Activated gamma-delta T cell treated with anti-CD3 and anti-CD28 coated beads, Interleukin-2, amount 50 U/mL, for 16 hours (primary cell): ENCODE measurements at places on chromosomes 13 and 19.
A peak's percentile ranks its signal among the peaks of the same experiment; 100 is the strongest.

DNA sequence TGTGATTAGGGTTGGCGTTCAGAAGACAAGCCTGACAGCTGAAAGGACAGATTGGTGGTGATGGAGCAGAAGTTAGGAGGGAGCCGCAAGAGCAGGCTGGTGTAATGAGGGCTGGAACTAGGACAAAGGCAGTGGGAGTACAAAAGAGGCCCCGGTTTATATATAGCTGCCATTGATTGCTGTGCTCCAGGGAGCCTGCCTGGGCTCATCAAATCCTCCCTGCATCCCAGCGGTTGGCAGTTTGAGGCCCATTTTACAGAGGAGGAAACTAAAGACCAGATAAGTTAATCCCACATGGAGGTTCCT lies 123.7 kb downstream of the CACNA1A start:
- DNase-seq: no peak

DNA sequence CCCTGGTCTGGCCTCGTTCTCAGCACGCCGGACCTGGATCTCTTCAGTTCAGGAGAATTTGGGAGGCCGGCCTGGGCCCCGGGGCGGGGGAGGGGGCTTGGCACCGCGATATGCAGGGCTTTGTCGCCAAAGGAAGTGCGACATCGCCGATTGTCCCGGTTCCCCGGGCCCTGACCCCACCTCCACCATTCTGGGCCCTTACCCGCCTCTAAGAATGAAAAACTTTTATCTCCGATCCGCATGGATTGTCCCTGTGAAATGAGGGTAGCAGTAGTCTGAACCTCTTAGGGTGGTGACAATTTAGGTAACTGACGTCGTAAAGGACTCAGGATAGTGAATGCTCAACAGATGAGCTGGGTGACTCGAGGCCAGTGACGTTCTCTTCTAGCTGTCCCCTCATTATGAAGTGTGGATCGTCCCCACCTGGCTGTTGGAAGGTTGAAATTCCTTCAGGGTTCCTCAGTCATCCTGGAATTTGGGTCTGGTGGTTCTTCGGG lies 650 bp downstream of the DDA1 start:
- DNase-seq: no peak

DNA sequence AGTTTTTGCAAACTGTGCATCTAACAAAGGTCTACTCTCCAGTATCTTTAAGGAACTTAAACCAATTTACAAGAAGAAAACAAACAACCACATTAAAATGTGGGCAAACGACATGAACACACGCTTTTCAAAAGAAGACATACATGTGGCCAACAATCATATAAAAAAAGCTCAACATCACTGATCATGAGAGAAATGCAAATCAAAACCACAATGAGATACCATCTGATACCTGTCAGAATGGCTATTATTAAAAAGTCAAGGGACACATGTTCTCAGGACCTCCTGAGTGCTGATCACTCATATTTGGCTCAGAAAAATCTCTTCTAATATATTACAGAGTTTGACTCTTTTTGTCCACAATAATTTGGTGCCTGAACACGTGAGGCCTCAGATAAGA lies 14.2 kb upstream of the LILRB1 start:
- DNase-seq: no peak

- DNase-seq: no peak
Observed at GRCh38 chr19:48631225-48631624, 6.0 kb downstream of the DBP start.

DNA sequence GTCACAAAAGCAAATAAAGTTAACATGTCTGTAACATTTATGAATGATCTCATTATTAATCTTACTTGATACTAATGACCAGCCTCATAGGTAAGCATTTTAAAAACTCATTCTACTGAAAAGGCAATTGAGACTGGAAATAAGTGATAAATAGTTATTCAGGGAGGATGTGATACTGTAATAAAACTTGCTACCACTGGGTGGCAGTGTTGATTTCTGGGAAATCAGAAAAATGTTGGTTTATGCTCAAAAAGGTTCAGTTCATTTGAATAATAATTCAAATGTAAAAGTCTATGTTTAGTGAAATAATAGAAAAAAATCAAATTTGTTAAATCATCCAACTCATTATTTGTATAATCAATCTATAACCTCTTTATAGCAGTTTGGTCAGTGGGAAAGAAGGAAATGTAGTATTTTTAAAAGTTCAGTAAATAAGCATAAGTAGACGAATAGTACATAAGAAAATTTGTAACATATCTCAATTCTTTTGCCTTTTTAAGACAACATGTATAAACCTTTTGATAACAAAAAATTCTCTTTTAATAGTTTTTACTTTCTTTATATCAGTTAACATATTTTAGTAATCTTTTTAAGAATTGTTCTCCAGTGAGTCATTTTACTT lies 9.6 kb downstream of the ABHD13 start:
- no peak for DNase-seq

DNA sequence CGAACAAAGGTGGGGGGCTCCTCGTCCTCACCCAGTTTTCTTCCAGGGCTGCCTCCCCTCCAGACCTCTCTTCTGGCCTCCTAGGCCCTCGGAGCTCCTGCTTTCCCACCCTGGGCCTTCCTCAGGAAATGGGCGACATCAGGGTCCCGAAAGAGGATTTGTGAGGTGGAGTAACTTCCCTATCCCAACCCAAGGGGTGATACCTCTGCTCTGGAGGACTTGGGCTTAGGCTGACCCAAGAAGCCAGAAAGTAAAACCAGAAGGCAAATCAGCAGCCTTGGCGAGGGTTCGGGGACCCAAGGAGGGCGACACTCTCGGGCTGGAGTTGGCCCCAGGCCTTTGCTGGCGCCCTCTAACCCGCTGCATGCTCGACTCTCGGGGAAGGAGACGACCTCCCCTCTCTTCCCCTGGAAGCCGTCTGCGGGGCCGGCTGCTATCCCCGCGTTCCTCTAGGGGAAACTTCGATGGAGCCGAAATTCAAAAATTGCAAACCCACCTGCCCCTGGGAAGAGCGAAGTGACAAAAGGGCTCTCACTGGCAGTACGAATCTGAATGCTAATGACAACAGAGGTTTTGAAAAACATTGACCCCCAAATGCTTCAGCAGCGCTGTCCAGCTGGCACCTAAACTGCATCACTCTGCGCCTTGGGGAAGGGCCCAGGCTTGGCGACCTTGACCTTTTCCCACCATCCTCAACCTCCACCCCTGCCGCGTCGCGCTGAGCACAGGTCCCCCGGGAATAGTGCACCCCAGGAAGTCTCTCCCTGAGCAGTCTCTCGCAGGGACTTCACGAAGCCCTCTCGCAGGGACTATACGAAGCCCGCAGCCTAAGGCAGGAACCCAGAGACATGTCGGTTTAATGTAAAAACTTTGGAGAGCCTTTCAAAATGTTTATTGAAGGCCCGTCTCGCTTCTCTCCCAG lies 2.4 kb downstream of the PDX1 start:
- no peak for DNase-seq

GRCh38 chr19:17104679-17105078 lies 29.1 kb downstream of the MYO9B start:
- DNase-seq: no peak

GRCh38 chr19:9914315-9915207 lies 21.8 kb downstream of the OLFM2 start:
- peak; percentile 64 for DNase-seq

GRCh38 chr19:31023038-31023437 lies 326.2 kb downstream of the TSHZ3 start:
- DNase-seq: no peak

DNA sequence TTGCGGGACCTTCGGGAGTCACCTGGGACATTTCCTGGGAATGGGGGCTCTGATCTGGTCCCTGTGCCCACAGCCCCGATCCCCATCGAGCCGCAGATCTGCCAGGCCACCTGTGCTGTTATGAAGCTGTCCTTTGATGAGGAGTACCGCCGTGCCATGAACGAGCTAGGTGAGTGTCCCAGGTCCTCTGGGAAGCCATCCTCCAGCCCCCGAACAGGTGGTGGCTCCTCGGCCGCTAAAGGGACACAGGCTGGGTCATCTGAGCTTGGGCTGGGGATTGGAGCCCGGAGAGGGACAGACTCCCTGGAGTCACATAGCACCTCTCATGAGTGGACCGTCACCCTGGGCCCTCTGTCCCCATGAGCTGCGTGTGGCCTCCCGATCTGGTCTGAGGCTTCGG lies 8.0 kb downstream of the APC2 start:
- no peak for DNase-seq

DNA sequence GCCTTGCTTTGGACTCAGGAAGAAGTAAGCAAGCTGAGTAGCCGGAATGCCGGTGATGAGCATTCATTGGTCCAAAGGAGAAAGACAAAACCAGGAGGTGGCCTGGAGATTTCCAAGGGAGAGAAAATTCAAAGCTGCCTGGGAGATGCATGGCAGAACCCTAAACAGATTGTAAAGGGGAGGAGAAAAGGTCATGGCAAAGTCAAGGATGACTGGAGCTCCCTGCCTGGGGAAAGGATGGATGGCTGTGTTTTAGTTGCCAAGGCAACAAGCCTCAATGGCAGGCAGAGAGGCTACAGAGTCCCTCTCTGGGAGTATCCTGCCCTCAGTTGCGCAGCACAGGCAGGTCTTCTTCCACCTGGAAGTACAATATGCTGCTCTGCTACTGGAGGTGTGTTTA lies 134.0 kb downstream of the ENOX1 start:
- DNase-seq: no peak

DNA sequence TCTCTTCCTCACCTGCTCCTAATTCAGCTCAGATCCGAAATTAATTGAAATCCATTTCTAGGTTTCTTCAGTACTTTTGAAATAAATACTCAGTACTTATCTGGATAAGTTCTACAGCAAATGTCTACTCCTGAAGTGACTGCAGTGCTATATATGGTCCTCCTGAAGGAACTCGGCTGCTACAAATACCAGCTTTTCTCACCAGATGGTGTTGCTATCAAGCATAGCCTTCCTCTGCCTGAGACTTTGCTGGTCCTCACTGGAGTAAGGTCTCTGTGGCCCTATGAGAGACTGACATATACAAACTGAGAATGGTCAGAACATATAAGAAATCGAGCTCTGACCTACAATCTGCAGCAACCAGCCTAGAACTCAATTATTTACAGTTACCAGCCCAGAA lies 161.6 kb downstream of the NDFIP2 start:
- DNase-seq: no peak

GRCh38 chr13:66700117-66700601 lies 530.0 kb downstream of the PCDH9 start:
- DNase-seq: no peak

DNA sequence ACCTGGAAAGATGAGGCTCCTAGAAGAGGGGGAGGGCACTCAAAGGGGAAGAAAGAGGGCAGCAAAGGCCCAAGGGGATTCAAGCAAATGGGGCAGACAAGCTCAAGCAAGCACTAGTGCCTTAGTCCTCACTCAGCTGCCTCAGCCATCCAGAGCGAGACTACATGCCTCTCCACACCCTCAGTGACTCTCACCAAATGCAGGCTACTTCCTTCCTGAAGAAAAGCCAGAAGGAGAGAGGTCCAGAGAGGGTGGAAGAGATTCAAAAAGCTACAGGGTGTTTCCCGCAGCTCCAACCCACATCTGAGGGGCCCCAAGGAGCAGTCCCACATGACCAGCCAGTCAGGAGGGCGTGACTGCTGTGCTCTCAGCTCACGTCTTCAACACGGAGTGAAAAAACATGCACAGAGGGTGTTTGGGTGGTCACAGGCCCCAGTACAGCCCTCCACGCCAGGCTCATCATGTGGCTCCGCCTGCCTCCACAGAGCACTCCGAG lies 40.5 kb downstream of the MIPEP start:
- no peak for DNase-seq

GRCh38 chr13:102879793-102880499 lies 34.1 kb downstream of the ERCC5 start:
- DNase-seq: no peak

- no peak for DNase-seq
Observed at GRCh38 chr19:33259539-33259938, 33.9 kb upstream of the SLC7A10 start.

DNA sequence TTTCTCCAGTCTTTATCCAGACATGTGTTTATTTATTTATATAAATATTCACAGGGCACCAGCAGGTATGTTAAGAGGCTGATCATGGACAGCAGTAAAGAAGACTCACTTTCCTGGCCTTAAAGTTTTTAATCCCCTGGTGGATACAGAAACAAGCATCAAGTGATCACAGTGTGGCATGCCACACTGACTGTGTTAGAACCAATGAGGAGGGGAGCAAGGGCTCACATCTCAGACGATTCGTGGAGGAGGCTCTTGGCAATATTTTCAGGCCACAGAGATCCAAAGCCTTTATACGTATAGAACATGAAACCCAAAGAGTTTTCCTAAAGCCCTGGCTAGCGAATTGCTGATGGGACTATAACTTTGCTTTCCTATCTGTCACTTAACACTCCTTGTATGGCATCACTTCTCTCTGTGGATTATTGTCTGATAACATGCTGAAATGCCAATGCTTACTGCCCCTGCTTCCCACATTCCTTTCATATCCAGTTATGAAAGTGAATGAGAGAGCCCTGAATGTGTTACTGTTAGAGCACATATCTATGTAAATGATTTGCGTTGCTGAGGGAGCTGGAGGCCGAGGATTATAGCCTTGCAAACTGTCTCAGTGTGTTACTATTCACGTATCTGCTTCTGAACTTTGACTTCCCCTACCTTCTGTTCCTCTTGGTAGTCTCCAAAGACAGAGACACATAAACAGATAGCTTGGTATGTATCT lies 37.6 kb downstream of the POLR1D start:
- DNase-seq: no peak

GRCh38 chr19:7783991-7784423 lies 21.0 kb downstream of the CLEC4M start:
- DNase-seq: no peak

GRCh38 chr19:19487950-19488874 lies 27.1 kb downstream of the TSSK6 start:
- no peak for DNase-seq

DNA sequence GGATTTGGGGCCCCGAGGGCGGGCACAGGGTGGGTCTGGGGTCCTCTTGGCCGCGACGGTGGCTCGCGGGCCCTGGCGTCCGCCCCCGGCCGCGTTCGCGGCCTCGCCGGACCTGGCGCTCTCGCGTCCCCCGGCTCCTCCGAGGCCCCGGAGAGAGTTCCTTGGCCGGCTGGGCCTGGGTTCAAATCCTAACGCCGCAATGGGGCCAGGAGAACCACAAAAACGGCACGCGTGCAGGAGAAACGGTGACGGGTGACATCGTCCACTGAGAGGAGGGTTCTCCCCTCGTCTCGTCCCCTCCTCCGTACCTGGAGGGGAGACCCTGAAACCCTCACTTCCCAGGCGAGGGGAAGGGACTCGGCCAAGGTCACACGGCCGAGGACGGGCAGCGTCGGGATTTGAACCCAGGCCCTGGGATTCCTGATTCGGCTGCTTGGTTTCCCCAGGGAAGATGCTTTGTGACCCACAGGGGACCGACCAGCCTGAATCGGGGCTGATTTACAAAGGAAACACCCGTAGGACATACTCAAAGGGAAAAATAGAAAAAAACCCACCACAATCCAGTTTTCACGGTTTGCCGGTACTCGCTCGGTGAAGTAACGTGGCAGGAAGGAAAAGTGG lies 624 bp downstream of the SAFB start:
- no peak for DNase-seq

DNA sequence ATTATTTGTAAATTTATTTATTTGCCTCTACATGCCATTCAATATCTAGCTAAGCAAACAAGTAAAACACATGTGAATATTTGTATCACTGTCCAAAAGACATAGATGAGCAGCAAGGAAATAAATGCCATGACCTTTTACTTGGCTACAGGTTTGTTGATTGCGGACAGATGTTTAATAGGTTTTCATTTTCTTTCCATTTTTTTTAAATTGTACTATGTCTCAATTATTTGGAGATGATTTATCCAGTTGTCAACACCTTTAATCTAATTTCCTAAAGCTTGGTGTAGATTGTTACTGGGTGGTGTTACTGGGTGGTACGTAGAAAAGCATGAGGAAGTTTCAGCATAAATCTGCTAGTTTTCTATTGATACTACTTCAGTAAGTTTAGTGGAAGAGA lies 560.6 kb upstream of the SPRY2 start:
- no peak for DNase-seq
